Occipital lobe (tissue), 3 donors: ENCODE measurements at places on chromosomes 11 and 22. TPM values are rescaled to one million over a fixed set of nuclear protein-coding genes. Genes with fewer than 3 reads are reported as not detected.

DNA sequence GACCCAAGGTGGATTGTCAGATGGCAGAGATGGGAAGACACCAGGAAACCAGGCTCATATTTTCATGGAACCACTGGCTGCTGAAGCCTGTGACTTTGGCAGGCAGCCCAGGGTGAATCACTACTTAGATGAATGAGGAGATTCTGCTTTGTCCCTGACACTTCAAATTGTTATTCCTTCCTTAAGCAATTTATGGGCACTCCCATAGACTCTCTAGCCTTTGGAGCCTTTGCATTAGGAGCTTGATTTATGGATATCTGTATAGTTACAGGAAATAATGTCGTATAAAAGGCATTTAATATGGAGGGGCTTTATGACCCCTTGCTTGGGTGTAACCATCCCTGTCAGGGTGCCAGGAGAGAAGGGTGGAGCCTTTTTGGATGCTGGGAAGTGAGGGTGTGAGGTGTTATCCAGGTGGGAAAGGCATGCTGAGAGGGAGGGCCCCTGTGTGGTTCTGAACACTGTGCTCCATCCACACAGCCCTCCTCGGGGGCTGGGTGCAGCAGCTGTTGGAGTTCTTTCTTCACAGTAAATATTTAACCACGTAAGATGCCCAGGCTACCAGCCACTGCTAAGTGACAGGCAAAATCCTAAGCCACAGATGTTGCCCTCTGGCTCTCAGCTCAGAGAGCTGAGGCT, 35.3 kb downstream of the IL18 start:
- DNase-seq = no peak

DNA sequence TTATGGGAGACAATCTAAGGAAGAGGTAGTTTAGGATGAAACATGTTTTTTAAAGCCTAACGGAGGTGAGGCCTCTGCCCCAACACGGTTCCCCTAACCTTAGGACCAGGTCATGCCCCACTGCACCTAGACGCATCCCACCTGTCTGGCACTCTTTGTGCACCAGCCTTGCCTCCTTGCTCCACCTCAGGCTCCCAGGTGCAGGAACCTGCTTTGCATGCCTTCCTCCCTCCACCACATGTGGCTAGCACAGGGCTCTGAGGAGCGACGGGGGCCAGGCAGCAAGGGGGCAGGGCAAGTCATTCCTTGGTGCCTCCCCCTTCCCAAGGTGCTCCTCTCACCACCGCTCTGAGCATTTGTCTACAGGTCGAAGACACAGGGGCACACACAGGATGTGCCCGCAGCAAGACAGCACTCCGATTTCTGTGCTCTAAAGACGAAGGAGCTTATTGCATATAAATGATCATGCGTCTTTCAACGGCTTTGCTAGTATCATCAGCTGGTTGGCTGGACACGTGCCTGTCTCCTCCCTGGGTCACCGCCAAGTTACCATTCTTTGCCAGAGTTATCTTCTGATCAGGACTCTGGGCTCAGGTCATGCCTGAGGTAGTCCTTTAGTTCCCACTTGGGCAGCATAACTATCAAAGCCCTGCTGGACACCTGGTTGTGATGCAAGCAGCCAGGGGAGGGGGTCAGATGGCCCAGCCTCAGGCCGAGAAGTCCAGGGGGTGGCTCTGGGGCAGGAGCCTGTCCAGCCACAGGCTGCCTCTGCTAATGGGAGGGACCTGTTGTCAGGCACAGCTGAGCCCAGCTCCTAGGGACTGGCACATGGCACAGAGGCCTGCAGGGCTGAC, 172.0 kb upstream of the NTM start:
- DNase-seq = no peak

GRCh38 chr11:65362320-65362931, 7.9 kb downstream of the TIGD3 start:
- no peak for DNase-seq

GRCh38 chr11:99988471-99988837, 698.6 kb upstream of the ARHGAP42 start:
- DNase-seq = no peak

GRCh38 chr22:26656891-26657851, at the start of gene MIAT:
Gene MIAT, plus strand, starts transcription at chr22:26657588.
- DNase-seq = peak; percentile 76

- DNase-seq = peak; percentile 25
Measured at GRCh38 chr11:86671531-86672006, 847 bp downstream of the ME3 start.

DNA sequence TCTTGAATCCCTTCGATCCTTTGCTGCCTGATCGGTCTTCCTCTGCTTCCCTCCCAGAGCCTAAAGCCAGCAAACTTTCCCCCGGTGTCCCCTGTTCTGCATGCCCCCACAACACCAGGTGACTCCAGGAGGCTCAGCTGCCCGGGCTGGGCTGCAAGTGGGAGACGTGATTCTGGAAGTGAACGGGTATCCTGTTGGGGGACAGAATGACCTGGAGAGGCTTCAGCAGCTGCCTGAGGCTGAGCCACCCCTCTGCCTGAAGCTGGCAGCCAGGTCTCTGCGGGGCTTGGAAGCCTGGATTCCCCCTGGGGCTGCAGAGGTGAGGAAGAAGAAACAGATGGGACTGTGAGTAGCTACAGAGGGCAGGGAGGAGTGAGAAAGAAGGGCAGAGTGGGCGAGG, 3.6 kb downstream of the NHERF4 start:
- no peak for DNase-seq

DNA sequence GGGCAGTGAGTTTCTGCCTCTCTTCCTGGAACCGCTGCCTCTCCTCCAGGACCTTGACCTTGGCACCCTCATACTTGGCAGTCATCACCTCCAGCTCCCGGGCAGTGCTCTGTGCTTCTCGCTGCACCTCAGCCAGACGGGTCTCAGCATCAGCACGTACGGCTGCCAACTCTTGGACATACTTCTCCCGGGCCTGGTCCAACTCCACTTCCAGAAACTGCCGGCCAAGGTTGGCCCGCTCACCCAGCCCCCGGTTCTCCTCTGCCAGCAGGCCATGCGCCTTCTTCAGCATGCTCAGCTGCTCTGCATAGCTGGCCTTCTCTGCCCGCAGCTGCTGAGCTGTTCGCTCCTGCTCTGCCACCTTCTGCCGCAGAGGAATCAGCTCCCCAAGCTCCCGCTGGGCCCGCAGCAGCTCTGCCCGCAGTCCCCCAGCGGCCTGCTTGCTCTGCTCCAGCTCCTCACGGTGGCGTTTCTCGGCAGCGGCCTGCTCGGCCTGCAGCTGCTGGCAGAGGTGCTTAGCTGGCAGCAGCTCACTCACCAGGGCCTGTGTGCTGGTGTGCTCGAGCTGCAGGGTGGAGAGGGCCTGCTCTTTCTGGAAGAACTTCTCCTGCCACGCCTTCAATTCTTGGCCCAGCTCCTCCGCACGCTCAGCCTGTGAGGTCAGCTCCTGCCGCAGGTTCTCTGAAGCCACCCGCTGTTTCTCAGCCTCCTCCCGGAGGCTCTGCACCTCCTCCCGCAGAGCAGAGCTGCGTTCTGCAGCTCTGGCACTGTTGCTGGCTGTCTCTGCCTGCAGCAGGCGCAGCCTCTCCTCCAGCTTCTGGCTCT, 14.4 kb downstream of the IL18BP start:
- DNase-seq = peak; percentile 61

GRCh38 chr22:44521326-44522074, 23.5 kb upstream of the RTL6 start:
- no peak for DNase-seq

DNA sequence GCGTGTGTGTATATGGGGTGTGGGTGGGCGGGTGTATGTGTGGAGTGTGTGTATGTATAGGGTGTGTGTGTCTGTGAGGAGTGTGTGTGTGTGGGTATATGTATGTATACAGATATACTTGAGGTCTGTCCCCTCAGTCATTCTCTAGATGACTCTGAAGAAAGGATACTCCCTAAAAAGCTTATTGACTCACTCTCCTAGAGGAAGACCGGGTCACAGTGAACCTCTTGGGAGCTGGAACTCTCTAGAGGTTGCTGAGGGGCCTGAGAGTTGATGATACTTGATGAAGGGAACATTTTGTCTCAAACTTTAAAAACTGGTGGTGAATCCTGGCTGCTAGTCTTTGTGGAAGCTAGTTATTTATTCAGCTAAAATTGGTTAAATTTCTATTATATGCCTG, 15.1 kb downstream of the STX3 start:
- no peak for DNase-seq

- no peak for DNase-seq
Measured at GRCh38 chr11:2991452-2992233, 486 bp downstream of the NAP1L4 start.

DNA sequence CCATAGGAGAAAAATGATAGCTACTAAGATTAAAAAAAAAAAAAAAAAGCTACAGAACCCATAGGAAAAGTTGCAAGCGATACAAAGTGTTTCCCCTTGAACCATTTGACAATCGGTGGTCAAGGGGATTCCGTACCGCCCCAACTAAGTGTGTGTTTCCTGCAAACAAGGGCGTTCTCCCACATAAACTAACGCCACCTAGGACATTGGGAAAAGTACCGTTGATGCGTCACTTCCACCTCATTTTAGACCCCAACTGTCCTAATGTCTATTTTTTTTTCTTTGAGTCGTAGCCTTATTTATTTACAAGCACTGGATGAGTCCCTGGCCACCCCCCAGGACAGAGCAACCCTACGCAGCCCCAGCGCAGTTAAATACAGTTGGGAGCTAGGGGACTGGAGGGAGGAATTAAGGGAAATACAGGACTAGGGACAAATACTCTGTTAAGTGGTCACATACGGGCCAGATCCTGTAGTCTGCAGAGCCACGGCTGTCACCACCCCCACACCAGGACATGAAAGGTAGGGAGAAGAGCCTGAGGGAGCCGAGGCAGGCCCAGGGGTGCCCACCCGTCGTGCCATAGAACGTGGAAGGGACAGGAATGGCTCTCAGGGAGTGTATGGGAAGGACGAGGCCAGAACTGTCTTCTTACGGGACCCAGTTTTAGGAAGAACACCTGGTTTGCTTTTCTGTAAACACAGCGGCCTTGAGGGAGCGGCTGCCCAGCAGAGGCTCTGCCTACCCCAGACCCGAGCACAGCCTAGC, 19.0 kb downstream of the EIF1AD start:
- DNase-seq = no peak

GRCh38 chr22:23383491-23384361, 196.4 kb downstream of the IGLL1 start:
- no peak for DNase-seq

GRCh38 chr22:35150183-35151107, 84.5 kb downstream of the ISX start:
- DNase-seq = no peak

DNA sequence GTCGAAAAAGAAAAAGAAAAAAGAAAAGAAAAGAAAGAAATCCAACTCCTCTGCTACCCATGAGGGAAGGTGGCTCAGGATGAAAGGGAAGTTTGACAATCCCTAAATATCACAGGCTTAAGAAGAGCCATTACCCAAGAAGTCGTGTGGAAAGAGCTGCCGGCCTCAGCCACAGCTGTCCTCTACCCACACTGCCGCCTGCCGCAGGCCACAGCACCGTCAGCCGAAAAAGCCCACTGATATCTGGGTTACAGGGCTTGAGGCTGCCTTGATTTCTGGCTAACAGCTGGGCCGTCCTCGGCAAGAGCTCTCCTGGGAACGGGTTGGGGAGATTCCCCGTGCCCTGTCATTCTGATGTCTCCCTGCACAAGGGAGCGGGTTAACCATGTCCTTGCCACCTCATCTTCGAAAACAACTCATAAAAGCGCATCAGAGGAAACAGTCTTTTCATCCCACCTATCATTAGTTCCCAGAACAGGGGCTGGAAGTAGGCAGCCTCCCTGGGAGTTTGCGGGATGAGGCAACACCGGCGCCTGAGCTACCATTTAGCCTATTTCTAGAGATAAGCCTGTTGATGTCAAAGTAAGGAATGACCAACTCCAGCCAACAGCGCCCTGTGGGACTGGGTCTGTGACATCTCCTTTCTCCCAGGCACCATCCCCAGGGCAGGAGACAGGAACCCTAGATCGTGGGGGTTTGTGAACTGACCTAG, 21.8 kb upstream of the SNX32 start:
- no peak for DNase-seq

DNA sequence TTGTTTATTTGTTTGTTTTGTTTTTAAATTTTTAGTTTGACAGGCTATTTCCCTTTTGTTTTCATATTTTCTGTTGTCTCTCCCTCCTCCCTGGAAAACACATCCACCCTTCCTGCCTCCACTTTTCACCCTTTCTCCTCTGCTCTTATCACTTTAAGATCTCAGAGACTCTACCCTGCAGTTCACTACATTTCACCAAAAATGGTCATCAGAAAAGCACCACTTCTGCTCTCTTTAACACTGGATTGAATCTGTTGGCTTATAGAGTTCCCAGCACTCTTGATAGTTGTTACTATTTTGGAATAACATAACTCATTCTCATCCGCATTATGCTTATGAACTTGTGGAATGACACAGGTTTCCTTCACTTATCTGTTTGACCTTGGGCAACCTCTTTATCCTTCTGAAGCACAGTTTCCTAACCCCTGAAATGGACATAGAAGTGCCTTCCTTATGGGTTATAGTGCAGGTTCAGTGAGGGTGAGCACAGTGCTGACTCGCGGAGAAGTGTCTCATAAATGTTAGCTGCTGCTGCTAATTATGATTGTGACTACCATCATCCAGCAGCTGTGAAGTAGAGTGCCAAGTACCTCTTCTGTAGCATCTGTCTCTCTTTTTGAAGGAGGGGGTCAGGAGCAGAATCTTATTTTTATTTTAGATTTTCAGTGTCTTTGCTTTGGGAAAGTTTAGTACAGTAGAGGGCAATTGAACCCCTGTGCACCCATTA, 15.0 kb downstream of the TEAD1 start:
- no peak for DNase-seq

DNA sequence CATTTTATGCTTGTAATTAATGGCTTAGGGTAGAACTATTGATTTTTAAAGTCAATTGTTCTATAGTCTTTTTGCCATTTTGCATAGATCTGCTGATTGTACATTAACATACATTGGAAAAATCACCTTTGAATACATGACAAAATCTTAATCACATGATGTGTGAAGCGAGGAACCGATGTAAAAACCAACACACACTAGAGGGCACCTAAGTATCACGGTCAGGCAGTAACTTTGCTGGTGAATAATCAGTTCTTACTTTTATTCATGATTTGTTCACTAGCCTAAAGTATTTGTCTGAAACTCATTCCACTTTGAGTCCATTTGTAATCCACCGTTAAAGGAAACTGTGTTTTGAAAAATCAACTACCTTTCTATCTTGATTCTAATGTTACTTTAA, 28.2 kb downstream of the JHY start:
- DNase-seq = no peak

GRCh38 chr11:69874984-69875624, 55.9 kb upstream of the FGF3 start:
- DNase-seq = no peak

Gene GAL
- total RNA-seq = not detected

Gene ARHGAP20
- 66.6 TPM for total RNA-seq

Gene RPS25
- total RNA-seq = 705 TPM

Gene ACR
- total RNA-seq = not detected

Gene KRTAP5-2
- total RNA-seq = not detected

Gene CARD16
- total RNA-seq = not detected

Gene FAM180B
- 0.16 TPM for total RNA-seq

Gene PCSK7
- total RNA-seq = 24.0 TPM

Gene ENTHD1
- total RNA-seq = 0.16 TPM

Gene OR52H1
- 0.47 TPM for total RNA-seq

Gene UBQLN3
- not detected for total RNA-seq

Gene PTPRCAP
- total RNA-seq = not detected

Gene LRRC4C
- 90.6 TPM for total RNA-seq

Gene SCGB1D4
- not detected for total RNA-seq
